ENCODE measurements at places on chromosomes 2 and 18. TPM values are rescaled to one million over a fixed set of nuclear protein-coding genes. Genes with fewer than 3 reads are reported as not detected.

The EDAR gene
- total RNA-seq = 0.18 TPM

The AOX1 gene
- total RNA-seq = 4.4 TPM

The AKAIN1 gene
- not detected for total RNA-seq

The C2orf15 gene
- total RNA-seq = 0.75 TPM

The QPCT gene
- 3.9 TPM for total RNA-seq

The TBR1 gene
- 0.22 TPM for total RNA-seq

The RUFY4 gene
- 0.38 TPM for total RNA-seq

The CRYGC gene
- total RNA-seq = not detected

The EGR4 gene
- 0.68 TPM for total RNA-seq

The LAMA1 gene
- 2.3 TPM for total RNA-seq

The CREG2 gene
- 12.7 TPM for total RNA-seq

The EVX2 gene
- total RNA-seq = 0.09 TPM

The CABYR gene
- 13.9 TPM for total RNA-seq

The GALNT5 gene
- total RNA-seq = 0.05 TPM

The PROKR1 gene
- total RNA-seq = 1.1 TPM

The ATOH8 gene
- total RNA-seq = 8.1 TPM

The NT5C1B gene
- 1.0 TPM for total RNA-seq

The TRIM43 gene
- total RNA-seq = 0.31 TPM

The CFAP210 gene
- 1.7 TPM for total RNA-seq
